ENCODE measurements at places on chromosomes 4 and X.

DNA sequence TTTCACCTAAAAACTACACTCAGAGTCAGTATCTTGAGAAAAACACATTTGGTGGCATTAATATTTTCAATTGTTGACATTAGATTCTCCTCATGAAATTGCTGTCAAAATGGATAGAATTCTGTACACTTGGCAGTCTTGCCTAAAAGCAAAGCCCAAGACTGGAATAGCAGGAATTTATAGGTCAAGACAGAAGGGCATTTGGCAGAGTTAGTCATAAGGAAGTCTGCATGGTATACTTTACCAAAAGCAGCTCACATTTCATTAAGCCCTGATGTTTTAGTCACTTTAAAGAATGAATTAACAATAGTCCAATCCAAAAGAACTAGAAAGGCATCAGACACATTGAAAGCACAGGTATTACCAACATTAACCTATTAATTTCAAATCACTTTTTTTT lies 7.1 kb downstream of the CCDC160 start:
- DNase-seq: no peak

GRCh38 chr4:26991057-26991456 lies 130.4 kb downstream of the STIM2 start:
- no peak for DNase-seq

DNA sequence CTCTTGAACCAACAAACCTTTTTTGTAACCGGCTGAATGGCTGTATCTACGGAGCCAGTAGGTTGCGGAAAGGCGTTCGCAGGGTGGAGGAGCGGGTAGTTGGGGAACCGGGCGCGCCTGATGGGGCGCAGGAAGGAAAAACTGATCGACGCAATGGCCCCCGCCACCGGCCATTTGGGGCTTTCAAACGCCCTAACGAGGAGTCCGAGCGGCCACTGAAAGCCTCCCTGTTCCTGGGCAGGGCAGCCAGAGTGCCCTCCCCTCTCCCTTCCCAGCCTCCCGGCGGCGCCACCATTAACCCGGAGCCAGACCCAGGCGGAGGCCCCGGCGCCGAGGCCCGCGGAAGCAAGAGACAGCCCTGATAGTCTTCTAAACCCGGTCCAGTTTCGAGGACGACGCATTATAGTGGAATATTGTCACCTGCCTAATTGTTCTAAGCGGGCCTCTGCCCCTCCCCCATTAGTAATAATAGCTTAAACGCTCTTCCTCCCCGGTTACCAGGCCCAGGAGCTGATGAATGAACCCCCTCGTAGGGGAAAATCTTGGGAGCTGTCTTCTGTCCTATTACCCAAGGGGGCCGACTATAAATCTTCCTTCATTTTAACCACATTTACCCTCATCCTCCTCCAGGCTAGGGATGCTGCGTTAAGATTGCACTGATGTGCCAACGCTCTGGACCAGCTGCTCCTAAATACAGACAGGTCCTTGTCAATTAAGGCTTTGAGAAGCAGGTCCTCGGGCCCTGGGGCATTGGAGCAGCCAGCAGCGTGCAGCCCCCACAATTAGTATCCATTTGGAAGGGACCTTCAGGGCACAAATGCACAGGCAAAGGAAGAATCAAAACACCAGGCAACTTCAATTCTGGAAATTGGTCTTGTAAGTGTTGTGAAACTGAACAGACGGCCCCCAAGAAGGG lies 61.6 kb upstream of the TMEM33 start:
- DNase-seq: no peak

- no peak for DNase-seq
These were observed 1077.3 kb downstream of the RAPGEF2 start for GRCh38 chr4:160180211-160180610.

DNA sequence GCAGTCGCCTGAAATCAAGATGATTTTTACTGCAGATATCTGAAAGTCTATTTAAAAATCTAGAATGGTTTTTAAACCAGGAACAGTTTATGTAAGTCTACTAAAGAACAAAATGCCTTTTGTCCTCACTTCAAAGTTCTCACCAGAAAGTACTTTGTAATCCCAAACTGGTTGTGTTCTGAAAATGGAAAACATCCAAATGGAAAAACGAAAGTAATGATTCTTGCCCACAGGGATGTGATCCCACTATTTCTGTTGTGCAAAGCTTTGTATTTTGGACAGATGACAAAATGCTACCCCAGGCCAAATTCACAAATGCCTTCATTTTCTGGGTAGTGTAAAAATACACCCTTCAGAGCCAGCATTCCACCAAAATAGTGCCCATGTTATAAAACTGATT lies 265.5 kb upstream of the FTHL17 start:
- DNase-seq: no peak

- no peak for DNase-seq
These were observed 182.0 kb downstream of the MGST2 start for GRCh38 chr4:139847602-139848001.

GRCh38 chrX:22742174-22742573 lies 257.6 kb upstream of the DDX53 start:
- DNase-seq: no peak

DNA sequence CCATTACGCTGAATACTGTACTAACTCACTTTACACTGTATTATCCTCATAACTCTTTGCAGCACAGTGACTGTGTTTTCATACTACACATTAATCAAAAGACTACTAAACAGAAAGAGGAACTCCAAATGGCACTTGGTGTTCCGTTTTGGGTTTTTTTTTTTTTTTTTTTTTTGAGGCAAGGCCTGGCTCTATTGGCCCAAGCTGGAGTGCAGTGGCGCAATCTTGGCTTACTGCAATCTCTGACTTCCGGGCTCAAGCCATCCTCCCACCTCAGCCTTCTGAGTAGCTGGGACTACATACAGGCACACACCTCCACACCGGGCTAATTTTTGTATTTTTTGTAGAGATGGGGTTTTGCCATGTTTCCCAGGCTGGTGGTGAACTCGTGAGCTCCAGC lies 10.7 kb downstream of the KLHL8 start:
- peak; percentile 50 for DNase-seq

- no peak for DNase-seq
These were observed 21.1 kb downstream of the KLHL5 start for GRCh38 chr4:39083164-39083563.

GRCh38 chrX:71618303-71618721 lies at the start of gene CXCR3:
TSS of gene CXCR3 (minus strand) at chrX:71618511. CDS start at chrX:71618449, 62 bp downstream.
- DNase-seq: no peak

GRCh38 chr4:165986956-165987698 lies 114.1 kb downstream of the TLL1 start:
- DNase-seq: no peak

- DNase-seq: no peak
These were observed 448.1 kb downstream of the PDGFC start for GRCh38 chr4:156523492-156523891.

GRCh38 chrX:151701531-151701930 lies 6.3 kb downstream of the PRRG3 start:
- no peak for DNase-seq

- peak; percentile 26 for DNase-seq
These were observed 7.8 kb upstream of the CLOCK start for GRCh38 chr4:55554453-55555030.

DNA sequence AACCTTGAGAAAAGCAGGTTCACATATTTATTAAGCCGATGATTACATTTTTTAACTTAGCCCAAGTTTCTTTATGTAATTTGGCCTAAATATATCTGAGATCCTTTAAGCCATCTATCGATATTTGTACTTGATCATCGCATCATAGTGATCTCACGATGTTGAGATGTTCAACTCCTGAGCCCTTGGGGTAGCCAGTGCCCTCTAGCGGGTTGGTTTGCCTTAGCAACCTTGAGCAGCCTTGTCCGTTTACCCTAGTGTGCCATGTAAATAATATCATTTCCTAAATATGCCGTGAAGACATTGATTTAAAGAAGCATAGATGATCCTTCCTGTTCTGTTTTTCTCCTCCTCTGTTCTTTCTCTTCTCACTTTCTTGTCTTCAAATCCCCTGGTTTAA lies 432.2 kb downstream of the RPA4 start:
- DNase-seq: no peak

GRCh38 chr4:55303760-55304165 lies 42.3 kb upstream of the SRD5A3 start:
- no peak for DNase-seq

- DNase-seq: no peak
These were observed 25.5 kb downstream of the GALNT7 start for GRCh38 chr4:173194157-173194556.

- DNase-seq: peak; percentile 38
These were observed 42.7 kb upstream of the RASSF6 start for GRCh38 chr4:73662709-73663546.

- DNase-seq: no peak
These were observed 44.5 kb upstream of the ATXN3L start for GRCh38 chrX:13364230-13364857.
